PC-3 (cell line): ENCODE measurements at places on chromosomes 1 and 21. TPM values are rescaled to one million over a fixed set of nuclear protein-coding genes. Genes with fewer than 3 reads are reported as not detected.

The ATP6V1G3 gene
- total RNA-seq: not detected in 2 replicates

The SHE gene
- not detected in 2 replicates for total RNA-seq

The NCAM2 gene
- total RNA-seq: 0.12 and 2.4 TPM in 2 replicates

DNA sequence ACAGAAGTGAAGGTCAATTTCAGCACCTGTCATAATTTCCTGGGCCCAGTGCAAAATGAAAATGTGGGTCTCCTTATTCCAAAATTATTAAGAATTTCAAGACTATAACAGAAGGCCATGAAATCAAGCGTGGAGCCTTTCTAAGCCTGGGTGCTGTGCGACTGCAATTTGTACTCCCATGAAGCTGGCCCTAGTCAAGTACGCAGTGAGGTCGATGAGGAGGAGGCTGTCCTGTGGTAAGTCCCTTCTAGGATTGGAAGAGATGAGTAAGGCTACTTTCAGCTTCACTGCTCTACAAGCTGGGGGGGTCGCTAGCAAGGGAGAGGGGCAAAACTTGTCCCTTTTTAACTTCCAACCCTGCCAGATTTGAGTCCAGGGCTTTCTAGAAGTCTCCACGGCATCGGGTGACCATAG is 410 bp upstream of the NUDC start:
- no peak for DNase-seq

- no peak for DNase-seq
Measured at GRCh38 chr1:44777547-44777946, 2.2 kb downstream of the RPS8 start.

GRCh38 chr1:38141483-38141882 is 94.9 kb upstream of the POU3F1 start:
- DNase-seq: no peak
